ENCODE measurements at places on chromosomes 7 and 10.
A peak's percentile ranks its signal among the peaks of the same experiment; 100 is the strongest.

DNA sequence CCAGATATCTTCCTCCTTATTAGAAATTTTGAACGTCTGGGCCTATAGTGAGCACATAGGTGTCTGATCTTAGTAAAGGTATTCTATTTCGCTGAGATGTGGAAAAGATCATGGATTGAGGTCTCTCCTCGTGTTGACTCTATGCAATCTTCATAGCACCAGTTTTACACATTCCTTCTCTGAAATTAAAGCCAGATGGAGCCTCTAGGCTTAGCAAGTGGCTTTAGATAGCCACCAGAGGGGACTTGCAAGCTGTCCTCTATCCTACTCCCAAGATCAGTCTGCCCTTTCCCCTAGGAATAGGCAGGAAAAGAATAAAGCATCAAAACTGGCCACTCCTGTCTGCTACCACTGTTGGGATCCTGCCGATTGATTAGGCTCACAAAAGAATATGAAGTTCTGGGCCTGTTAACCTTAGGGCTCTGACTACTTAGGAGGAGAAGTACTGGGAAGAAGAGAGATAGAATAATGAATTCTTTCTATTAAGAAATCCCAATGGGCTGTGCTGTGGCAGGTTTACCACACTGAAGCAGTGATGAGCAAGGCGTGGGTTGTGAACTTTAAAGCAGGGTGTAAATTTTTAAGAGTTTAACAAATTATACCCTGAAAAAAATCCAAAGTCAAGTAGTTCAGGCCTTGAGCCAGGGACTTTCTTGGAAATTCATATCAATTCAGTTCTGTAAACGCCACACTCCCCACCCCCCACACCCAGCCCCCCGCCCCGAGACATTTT lies 2.2 kb upstream of the STRIP2 start:
- no peak for DNase-seq

DNA sequence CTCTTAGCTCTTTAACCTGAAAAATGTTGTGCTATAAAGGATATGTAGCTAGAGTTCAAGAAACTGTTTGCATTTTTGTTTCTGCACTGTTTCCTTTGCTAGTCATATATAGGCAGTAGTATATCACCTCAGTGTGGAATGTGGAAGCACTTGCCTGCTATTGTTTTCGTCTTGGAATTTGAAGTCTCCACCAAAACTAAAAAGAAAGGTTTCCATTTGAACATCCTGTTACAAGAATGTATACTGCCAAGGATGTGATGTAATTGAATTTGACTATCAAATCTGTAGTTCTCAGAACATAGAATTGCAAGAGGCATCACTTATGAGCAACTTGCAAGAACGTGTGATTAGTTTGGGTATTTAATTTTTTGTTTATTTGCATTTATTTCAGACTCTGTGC lies 51.1 kb upstream of the MEOX2 start:
- no peak for DNase-seq

DNA sequence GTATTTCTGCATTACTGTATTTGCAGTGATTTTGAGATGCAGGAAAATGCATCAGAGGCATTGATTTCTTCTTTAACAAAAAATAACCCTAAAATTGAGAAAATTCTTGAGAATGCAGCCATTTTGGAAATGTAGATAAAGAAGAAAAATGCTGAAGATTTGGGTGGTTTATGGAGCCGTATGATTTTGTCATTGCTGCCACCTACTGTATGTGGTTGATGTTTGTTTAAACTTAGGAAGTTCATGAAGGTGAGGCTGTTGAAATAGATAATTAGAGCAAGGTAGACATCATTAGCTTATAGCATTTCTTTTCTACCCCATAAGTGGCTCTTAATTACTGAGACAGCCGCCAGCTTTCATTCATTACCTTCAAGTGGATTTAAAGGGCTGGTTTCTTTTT lies 92.1 kb upstream of the SAMD8 start:
- no peak for DNase-seq

DNA sequence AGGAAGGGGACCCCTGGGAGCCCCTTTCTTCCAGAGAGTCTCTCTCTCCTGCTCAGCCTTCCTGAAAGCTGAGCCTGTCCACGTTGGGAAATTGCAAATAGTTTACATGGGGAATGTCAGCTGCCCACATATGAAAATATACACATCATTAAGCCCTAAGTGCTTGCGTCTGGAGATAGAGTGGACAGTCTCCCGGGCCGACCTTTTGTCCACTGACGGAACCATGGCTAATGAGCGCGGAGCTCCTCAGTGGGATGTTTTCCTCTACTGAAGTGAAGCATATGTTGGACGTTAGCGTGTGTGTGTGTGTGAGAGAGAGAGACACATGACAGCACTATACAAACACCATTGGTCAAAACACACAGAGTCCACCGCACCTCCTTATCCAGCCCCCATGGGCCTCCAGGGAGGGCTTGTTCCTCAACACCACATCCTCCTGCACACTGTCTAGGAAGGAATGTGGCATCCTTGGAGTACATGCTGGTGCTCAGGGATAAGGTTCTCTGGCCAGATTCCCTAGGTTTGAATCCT lies 128.4 kb downstream of the RGS10 start:
- no peak for DNase-seq

- peak; percentile 18 for DNase-seq
These were observed 598 bp downstream of the MCMBP start for GRCh38 chr10:119871881-119872609.

DNA sequence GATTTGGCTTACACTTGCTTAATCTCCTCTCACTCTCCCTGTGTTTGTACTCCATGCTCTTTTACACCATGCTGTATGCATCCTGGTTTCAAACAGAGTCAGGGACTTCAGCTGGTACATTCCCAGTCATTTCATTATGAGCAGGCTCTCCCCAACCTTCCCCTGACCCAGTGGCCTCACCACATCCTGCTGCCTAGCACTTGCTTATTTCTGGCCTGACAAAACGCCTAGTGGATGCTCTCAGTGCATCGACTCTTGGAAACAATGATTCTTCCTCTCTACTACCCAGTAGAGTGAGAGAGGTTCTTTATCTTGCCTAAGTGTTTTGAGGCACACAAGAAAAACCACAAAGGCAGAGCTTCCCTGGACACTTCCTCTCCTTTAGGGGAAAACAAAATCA lies 63.4 kb downstream of the CAV1 start:
- DNase-seq = no peak

- DNase-seq = no peak
These were observed 26.6 kb downstream of the DUSP5 start for GRCh38 chr10:110524179-110524858.

DNA sequence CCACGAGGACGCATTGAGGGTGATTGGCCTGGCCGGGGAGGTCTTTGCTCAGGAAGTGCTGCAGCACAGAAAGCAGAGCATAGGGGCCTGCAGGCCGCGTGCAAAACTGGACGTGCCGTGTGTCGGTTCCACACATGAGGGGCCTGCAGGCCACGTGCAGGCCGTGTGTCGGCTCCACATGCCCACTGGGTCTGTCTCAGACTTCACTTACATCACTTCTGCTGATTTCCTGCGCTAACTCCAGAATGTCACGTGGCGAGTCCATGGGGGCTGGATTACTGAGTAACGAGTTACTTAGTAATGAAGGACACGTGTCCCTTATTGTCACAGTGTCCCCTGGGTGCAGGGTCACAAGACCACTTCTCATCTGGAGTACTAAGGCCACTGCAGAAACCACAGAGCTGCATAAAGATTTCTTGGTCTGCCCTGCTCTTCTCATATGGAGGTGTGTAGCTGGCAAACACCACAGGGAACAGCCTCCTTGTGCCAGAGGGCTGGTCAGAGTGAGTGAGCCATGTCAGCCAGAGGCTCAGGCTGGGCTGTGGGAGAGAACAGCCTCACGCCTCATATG lies 60.8 kb downstream of the GDI2 start:
- DNase-seq = no peak

- no peak for DNase-seq
These were observed 18.0 kb downstream of the MACC1 start for GRCh38 chr7:20199015-20199737.

GRCh38 chr7:35728412-35729060 lies 33.6 kb upstream of the HERPUD2 start:
- DNase-seq = no peak

DNA sequence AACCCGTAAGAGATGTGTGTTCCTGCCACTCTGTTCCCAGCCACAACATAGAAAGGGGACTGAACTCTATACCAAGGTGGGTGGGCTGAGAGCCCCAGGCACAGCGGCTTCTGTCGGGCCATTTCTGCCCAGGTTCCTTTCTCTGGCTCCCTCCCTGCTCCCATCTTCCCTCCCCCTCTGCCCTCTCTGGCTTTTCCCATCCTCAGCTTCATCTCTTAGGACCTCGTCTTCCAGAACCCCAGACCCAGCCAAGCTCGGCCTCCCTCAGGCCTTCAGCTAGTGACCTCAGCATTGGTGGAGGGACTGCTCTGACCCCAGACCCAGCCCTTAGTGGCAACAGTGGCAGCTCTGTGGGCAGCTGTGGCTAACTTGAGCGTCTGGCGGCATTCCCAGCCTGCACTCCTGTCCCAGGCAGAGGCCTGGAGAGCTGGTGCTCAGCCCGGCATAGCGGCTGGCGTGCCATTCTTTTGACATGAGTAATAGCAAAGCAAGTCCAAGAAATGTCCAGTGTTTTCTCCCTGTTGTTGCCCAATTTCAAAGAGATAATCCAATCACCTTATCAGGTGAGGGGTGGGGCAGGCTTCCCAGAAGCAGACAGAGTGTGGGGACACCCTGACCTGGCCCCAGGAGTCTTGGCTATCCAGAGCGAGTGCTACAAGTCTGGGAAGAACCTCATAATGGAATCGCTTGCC lies 15.9 kb downstream of the PTPRE start:
- no peak for DNase-seq

GRCh38 chr7:56009695-56010094 lies 41.5 kb downstream of the PSPH start:
- no peak for DNase-seq

GRCh38 chr10:101550965-101551364 lies 37.1 kb downstream of the POLL start:
- DNase-seq = no peak

- DNase-seq = no peak
These were observed 127.0 kb downstream of the LYZL1 start for GRCh38 chr10:29415876-29416275.

DNA sequence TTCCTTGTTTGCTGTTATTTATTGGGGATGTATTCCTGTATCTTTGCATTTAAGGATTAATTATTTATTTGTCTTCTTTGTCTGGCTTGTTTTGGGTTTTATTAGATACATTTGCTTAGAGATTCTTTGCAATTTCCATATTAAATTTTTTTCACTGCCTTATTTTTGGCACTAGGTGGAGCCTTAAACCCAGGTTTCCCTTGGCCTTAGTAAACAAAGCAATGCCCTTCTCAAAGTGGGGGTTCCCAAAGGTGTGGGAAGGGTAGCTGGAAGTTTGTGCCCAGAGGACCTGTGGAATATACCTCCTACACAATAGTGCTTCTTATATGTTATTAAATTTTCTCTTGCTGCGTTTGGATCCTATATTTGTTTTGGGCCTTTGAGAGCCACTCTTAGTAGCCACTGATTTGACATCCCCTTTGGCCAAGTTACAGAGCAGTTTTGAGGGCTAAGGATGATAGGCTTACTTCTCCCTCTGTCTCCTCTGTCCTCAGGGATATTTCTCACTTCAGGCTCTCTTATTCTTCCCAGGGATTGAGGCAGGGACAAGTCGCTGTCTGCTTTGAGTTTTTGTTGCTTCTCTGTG lies 162.3 kb downstream of the ITGB1 start:
- DNase-seq = no peak

- no peak for DNase-seq
These were observed 501.2 kb upstream of the COBL start for GRCh38 chr7:51817694-51818225.

DNA sequence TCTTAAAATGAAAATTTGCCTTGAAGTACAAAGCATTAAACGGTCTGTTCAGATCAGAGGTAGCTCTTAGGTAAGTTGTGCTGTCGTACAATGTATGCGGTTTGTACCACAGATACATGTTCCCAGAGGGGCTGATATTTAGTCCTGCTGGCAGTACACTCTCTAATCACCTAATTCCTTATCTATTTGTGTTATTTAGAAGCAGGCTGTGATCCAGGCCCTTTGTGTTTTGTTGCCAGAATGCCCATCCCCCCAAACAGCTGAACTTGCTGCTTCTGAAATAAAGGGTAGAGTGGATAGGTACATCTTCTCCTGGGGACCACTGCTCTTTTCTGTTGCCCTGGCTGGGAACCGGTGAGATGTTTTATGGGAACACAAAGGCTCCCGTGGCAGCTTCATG lies 84.5 kb downstream of the SND1 start:
- no peak for DNase-seq

All from central memory CD8-positive, alpha-beta T cell (primary cell).